ENCODE measurements at places on chromosomes 4 and X.

DNA sequence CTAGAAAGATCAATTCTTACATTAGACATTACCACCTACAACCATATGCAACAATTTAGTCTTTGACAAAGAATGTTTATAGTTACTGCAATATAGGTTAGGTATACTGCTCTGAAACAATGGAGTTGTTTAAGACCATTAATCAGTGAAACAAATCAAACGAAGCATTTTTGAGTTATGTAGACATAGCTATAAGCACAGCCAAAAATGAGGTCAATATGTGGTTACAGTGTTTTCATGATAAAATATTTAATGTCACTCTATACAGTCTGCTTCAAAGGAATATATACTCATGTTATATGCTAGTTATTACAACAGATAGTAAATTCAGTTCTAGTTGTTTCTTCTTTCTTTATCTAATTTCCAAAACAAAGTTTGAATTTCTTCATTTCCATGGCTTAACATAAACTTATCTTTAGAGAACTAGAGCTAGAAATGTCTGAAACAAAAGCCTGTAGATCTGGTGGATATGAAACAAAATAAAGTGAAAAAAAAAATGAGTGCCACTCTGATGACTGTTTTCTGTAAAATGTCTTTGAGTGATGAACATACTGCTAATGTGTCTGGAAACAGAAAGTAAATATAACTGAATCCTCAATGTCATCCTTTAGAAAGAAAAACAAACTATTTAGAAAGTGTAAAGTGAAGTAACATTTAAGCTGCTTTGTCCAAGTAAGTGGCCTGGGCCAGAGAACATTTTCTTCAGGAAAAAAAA is 809.0 kb downstream of the FAT4 start:
- H3K36me3 ChIP-seq = no peaks in the 10 kb centered on the region
- H3K4me3 ChIP-seq = no peak overlapping the region
- no peaks in the 10 kb centered on the region for H3K4me1 ChIP-seq
- H3K27me3 ChIP-seq = no peaks in the 10 kb centered on the region
- no peak overlapping the region for H3K27ac ChIP-seq
- no peak for DNase-seq

DNA sequence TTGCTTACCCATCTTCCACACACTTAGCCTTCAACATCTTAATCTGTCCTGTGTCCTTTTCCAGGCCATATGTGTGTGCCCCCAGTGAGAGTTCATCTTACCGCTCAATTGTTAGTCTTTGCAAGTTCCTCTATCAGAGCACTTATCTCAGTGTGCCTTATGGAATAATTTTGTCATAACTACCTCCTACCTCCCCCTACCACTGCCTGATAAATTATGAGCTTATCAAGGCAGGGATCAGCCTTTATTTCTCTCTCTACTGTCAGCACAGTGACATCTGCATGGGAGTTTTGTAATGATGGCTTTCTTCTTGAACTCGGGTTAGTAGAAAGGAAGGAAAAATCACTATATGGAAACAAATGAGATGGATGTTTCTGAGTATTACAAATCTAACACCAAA is 53.2 kb downstream of the MTM1 start:
- peaks cover 12% of the 10 kb centered on the region for H3K4me1 ChIP-seq
- peak overlapping the region; percentile 73 for H3K27ac ChIP-seq

DNA sequence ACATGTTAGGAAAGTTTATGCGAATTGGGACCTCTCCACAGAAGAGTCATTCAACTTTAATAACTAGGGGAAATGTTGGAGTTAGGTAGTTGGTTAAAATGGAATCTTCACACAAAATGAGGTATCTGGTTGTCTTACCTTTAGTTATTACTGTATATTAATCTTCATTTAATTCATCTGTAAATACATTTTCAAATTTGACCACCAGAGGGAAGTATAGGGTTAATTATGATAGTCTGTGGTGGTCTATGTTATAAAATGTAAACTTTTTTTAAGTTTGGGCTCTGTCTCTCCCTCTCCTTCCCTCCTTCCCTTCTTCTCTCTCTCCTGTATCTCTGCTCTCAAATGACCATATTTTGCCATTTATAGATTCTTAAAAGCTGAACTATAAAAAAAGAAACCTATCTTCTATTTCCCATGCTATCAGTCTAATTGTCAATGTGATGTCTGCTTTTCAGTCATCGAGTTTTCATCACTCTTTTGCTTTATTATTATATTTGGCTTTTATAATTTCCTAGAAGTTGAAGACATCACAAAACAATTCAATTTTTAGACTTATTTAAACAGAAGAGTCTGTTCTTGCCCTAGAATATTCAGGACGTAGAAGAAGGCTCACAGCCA is 49.8 kb downstream of the TMEM144 start:
- H3K36me3 ChIP-seq = no peaks in the 10 kb centered on the region
- no peak overlapping the region for H3K4me3 ChIP-seq
- no peak for DNase-seq

DNA sequence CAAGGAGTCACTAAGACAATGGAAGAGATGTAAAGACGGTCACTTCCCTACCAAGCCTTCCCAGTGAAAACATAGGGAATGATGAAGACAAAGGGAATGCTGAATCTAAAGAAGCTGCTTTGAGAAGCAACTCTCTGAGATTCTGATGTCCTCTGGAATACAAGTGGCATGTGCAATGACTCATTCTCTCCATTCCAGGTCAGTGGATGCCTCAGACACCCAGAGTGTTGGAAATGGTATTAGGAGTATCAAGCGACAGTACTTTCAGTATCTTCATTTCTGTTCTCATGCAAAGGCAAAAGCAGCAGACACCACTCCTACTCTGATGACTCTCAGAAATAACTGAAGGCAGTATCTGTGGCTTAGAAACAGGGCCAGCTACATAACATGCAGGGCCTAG is 102.6 kb downstream of the FSTL5 start:
- no peak for DNase-seq
- no peaks in the 10 kb centered on the region for H3K4me1 ChIP-seq
- no peak overlapping the region for H3K4me3 ChIP-seq
- H3K27ac ChIP-seq = no peak overlapping the region
- H3K27me3 ChIP-seq = no peaks in the 10 kb centered on the region
- no peaks in the 10 kb centered on the region for H3K36me3 ChIP-seq

GRCh38 chr4:141711211-141711610 is 74.8 kb downstream of the IL15 start:
- H3K27ac ChIP-seq = no peak overlapping the region
- no peaks in the 10 kb centered on the region for H3K4me1 ChIP-seq
- H3K4me3 ChIP-seq = no peak overlapping the region
- no peaks in the 10 kb centered on the region for H3K27me3 ChIP-seq
- DNase-seq = no peak

Measured in T-helper 17 cell (primary cell).